Muscle of arm (tissue), 14 donors: ENCODE measurements at places on chromosomes 5 and 9. TPM values are rescaled to one million over a fixed set of nuclear protein-coding genes. Genes with fewer than 3 reads are reported as not detected.

- DNase-seq: no peak
These were observed 76.5 kb downstream of the SLC1A1 start for GRCh38 chr9:4566806-4567205.

- DNase-seq: no peak
These were observed 6.6 kb downstream of the PDZD2 start for GRCh38 chr5:31645420-31646081.

The OR13J1 gene
- not detected for polyA plus RNA-seq

The PRRX2 gene
- not detected for polyA plus RNA-seq

The SLC4A9 gene
- not detected for polyA plus RNA-seq
